Mesenteric fat pad (tissue), 1 donor: ENCODE measurements at places on chromosomes 3 and 15.
A peak's percentile ranks its signal among the peaks of the same experiment; 100 is the strongest.

GRCh38 chr3:141828890-141829289 is 47.6 kb upstream of the ATP1B3 start:
- DNase-seq, result no peak

- no peak for DNase-seq
Measured at GRCh38 chr15:52408823-52409222, 113.2 kb upstream of the MYO5C start.

GRCh38 chr15:73746261-73746660 is 6.9 kb downstream of the INSYN1 start:
- DNase-seq, result no peak

GRCh38 chr15:80432345-80432702 is 28.1 kb downstream of the ARNT2 start:
- no peak for DNase-seq

GRCh38 chr3:66428733-66429132 is 72.1 kb downstream of the LRIG1 start:
- DNase-seq, result no peak

GRCh38 chr3:10703875-10704274 is 112.2 kb upstream of the SLC6A11 start:
- no peak for DNase-seq

DNA sequence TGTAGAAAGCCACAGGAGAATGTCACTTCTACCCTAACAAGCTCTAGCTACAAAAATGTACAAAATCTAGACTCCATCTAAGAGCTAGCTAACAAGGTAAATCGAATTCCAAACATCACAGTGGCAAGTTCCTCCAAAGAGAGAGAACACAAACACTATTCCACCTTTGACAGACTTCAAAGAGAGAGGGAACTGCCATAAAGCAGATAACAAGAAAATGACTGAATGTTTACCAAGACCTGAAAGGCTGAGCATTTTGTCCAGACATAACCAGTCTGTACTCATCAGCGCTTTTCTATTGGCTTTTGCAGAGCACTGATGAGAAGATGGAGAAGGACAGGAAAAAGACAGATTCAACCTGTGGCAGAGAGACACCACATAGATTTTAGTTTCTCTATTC is 1419.6 kb upstream of the ALCAM start:
- no peak for DNase-seq

GRCh38 chr15:66906668-66907614 is 158.5 kb upstream of the SMAD3 start:
- peak; percentile 65 for DNase-seq

DNA sequence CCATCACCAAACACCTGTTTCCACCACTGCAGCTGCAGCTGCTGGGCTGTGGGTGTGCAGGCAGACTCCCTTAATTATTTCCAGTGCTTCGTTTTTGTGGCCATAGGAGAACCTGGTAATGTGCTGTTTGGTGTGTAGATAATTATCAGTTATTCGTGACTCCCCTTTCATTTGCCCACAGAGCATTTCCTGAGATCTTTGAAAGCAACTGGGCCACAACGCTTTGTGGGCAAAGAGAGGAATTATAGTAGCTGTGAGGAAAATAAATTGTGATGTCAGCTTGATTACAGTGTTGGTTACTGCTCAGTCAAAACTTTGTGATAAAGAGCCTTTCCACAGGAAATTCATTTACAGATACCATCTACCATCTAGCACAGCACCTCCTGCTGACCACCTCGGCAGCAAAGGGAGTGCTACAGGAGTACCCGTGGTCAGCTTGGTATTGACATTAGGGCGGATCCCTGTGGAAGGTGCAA is 193.3 kb upstream of the SLCO3A1 start:
- DNase-seq, result no peak

GRCh38 chr15:58980351-58980939 is 7.0 kb upstream of the RNF111 start:
- no peak for DNase-seq

DNA sequence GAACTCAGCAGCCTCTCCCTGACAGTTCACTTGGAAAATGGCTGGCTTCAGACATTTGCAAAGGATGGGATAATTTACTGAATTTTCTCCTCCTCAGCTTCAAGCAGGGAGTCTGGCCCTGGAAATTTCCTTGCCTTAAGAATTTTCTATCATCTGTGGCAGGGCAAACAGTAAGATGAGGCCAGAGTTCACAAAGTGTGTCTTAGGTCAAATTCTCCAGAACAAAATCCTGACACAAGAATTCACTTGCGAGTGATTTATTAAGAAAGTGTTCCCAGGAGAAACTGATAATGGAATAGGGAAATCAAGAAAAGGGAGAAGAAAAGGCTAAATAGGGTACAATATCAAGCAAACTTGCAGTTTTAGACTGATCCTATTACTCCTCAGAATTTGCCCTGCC is 55.3 kb downstream of the SNTN start:
- no peak for DNase-seq
